ENCODE measurements at places on chromosomes 7 and 10.

- DNase-seq = no peak
These were observed 17.1 kb downstream of the KCNK18 start for GRCh38 chr10:117214401-117214800.

GRCh38 chr7:27409776-27410175 lies 167.2 kb downstream of the EVX1 start:
- no peak for DNase-seq

- DNase-seq = no peak
These were observed at the start of gene GRM3 for GRCh38 chr7:86643561-86644281. GRM3 (plus strand) TSS chr7:86643909; CDS start chr7:86765146, 121,237 bp downstream.

DNA sequence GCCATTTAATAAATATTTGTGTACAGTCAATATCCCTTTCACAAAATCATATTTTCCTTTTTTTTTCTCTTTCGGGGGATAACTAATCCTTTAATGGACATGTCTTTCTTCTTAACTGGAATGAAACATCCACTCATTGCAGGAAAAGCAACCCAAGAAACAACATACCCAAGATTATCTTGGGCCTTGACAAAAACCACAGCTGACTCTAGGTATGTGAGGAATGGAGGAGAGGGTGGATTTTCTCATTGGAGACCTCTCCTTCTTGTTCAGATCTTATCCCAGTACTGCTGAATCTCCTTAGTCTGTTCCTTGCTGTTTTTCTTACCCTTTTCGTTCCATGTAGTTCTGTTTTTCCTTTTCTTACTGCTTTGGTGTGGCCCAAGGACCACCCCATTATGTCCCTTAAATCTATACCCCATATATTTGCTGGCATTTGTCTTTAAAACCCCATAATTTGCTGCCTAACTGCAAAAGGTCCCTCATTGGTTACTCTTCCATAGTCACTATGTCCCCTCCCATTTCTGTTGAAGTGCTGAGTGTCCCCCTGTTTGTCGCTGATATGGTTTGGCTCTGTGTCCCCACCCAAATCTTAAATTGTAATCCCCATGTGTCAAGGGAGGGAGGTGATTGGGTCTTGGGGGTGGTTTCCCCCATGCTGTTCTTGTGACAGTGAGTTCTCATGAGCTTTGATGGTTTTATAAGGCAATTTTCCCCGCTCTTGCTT lies 6.8 kb upstream of the CDK6 start:
- DNase-seq = no peak

Measured in CD8-positive, alpha-beta memory T cell (primary cell).